ENCODE measurements at places on chromosomes 6 and 20.

DNA sequence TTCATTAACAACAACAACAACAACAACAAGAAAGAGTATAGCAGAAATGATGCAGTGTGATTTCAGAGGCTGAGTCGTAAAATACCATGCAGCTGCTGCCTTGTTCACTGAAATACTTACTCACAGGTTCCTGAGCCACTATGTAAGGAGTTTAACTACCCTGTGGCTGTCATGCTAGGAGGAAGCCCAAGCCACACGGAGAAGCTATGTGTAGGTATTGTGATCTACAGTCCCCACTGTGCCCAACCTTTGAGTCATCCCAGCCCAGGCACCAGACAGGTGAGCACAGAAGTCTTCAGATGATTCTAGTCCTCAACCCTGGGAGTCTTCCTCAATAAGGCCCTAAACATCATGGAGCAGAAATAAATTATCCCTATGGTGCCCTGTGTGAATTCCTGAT, 14.6 kb upstream of the RALY start:
- no peak for DNase-seq

DNA sequence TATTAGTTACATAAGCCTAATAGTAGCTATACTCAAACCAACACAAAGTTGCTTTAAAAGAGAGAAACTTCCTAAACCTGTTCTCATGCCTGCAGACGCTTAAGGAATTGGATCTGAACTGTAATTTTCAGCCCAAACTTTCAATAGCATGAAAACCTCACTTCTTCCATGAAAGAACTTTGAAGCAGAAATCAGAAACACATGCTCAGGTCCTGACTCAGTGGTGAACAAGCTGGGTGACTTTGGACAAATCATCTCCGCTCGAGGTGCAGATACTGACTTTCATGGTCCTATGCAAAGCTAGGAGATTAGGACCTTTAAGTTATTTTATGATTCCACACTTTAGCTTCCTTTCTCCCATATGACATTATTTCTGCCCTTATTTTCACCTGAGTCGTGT, 36.5 kb downstream of the NOX3 start:
- DNase-seq: no peak

- no peak for DNase-seq
These were observed 299.3 kb upstream of the ECI2 start for GRCh38 chr6:4434655-4435054.

GRCh38 chr6:36671687-36672375, 6.7 kb upstream of the CDKN1A start:
- no peak for DNase-seq

DNA sequence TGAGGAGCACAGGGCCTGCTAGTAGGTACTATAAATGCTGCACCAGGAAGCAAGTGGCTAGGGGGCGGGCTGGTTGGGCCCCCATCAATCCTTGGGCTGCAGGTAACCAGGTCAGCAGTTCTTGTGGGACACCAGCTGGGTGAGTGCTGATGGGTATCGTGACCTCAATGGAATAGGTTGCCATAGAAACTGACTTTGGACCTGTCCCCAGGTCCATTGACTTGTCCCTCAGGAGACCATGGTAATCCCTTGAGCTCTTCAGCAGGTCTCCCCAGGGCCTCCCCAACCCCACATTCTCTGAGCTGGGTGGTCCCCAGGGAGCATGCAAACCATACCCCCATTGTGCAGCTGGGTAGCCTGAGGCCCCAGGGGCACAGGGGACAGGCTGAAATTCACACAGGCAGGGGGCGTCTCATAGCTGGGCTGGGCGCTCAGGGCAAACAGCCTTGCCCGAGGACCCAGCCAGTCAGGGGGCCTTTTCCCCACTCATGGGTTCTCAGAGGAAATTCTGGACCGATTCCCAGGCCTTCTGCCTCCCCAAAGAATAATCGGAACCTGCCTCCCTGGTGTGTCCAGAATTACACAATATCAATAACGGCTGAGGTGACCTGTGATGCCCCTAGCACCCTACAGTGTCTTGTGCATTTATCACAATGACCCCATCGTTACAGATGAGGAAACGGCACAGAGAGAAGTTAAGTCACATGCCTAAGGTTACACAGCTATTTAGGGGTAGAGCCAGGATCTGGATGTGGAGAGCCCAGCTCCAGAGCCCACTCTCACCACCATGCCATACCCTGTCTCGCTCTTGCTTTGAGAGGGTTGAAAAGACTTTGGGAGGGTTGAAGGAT, 35.9 kb downstream of the SRC start:
- no peak for DNase-seq

DNA sequence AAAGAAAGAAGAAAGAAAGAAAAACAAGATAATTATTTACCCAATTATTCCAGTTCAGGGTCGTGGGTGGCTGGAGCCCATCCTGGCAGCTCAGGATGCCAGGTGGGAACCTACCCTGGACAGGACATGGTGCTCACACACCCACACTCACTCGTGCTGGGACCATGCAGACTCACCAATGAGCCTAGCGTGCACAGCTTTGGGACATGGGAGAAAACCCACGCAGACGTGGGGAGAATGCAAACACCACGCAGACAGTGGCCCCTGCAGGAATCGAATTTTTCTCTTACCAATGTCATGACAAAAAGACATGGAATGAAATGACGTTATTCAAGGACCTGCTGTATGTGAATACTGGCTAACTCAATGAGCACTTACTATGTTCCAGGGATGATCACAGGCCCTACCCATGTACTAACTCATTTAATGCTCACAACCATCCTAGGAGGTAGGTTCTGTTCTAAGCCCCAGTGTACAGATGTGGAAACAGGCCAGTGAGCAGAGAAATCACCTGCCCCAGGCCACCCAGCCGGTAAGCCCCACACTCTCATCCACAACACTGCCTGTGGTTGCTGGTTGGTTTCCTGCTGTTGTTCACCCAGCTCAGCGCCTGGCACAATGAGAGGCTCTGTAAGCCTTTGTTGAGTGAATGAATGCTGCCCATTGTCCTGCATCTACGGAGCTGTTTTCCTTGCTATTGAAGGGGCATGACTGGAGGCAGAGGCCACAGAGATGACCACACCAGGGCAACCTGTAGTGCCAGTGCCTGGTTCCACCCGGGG, 6.8 kb upstream of the PI16 start:
- no peak for DNase-seq

DNA sequence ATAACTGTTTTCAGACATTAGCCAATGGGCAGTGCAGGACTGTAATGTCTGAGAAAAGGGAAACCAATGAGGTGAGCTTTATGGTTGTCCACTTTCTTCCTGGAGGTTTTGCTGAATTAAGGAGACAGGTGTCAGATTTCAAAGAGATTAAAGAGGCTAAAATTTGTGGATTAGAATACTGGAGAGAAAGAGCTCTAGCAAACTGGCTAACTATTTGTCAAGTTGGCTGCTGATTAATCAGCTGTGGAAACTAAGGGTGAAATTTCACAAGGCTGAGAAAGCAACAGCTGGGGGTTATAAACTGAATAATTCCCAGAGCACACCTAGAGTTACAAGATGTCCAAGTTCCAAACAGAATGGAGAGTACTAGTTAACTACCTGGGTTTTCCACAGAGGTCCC, 198.9 kb downstream of the TBC1D32 start:
- no peak for DNase-seq

GRCh38 chr20:62963614-62964397, 11.3 kb downstream of the SLC17A9 start:
- DNase-seq: no peak

DNA sequence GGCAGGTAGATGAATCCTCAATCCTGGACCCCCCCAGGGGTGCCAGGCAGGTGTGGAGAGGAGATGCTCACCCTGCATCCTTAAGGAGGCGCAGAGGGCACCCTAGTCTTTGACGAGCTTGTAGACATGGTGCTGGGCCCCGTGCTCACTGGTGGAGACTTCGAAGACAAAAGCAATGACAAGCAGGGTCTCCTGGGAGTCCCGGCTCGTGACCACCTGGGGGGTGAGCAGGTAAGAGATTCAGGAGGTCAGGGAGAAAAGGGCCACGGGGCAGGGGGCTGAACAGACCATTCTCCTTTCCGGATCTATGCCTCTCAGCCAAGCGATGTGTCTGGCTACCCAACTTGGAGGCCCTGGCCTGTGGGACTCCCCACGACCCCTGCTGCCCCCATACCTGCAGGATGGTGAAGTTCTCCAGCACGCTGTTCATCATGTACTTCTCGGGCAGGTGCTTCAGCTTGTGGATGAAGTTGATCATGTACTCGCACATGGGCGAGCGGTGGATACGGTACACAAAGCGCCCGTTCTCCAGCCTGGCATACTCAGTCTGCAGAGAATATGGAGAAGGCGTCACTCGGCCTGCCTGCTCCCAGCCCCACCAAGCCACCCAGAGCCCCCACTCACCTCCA, 6.9 kb downstream of the RPL10A start:
- DNase-seq: no peak

DNA sequence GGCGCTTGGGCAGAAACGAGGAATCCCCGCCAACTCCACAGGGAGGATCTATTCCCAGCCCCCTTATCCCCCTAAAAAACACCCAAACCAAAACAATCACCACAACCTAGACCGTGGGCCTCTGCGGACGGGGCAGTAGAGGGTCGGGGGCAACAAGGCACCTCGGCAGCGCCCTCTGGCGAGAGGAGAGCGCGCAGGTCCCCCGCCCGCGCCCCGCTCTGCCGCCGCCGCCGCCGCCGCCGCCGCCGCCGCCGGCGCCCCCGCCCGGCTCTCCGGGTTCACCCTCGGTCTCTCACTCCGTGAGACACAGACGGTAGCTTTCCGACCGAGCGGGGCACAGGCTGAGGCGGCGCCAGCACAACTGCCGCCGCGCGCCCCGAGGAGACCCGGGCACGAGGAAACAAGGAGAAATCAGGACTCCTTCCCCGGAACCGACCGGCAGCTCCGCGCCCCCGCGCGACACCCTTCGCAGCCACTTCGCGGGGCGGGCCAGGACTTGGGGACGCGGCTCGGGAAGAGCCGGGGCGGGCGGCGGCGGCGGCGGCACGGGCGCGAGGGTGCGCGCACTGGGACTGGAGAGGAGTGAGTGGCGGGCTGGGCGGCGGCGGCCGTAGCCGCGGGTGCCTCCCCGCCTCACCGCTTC, at the start of gene SLC35F1:
Gene SLC35F1 (plus strand): TSS at position 307 of the 643 bp plus-strand sequence.
- peak; percentile 7 for DNase-seq
